Stimulated activated CD8-positive, alpha-beta memory T cell treated with anti-CD3 and anti-CD28 coated beads, Interleukin-7, amount 100 ng/mL, for 1 hour (primary cell): ENCODE measurements at places on chromosomes 4 and X.

DNA sequence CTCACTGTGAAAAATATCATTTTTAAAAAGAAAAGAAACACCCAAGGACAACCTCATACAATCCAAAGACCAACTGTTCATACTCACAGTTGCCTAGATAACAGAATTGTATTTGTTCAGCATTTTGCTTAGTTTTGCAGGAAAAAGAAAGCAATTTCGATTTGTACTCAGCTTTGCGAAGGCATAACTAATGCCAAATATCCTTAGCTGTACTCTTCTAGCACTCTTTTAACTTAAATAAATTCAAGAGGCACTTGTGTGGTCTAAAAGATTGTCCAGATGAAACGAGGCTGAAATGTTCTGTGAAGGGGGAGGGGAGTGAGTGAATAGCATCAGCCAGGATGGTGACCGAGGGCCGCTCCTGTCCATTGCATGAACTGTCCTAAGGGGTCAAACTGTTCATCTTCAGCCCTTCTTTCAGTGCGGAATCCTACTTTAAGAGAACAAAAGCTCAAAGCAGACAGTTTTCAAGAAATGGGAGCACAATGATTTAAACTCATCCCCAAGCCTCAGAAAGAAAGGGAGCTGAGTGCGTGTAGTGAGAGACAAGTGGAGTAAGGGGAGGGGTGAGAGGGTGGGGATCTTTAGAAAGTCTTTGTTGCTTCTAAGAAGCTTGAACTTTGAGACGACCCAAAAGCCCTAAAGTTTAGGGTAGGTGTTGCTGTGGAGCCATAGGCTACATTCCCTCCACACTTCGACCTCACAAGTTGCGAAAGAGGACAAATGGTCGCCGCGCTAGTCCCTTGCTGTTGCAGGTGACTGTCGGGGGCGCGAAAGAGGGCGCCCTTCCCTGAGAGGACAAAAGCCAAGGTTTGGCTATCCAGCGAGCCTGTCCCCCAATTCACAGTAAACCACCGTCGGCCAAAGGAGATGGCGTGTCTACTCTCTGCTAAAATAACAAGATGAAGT is 4.0 kb upstream of the NEUROG2 start:
- DNase-seq: no peak

GRCh38 chr4:130077275-130077674 is 981.3 kb downstream of the C4orf33 start:
- no peak for DNase-seq

DNA sequence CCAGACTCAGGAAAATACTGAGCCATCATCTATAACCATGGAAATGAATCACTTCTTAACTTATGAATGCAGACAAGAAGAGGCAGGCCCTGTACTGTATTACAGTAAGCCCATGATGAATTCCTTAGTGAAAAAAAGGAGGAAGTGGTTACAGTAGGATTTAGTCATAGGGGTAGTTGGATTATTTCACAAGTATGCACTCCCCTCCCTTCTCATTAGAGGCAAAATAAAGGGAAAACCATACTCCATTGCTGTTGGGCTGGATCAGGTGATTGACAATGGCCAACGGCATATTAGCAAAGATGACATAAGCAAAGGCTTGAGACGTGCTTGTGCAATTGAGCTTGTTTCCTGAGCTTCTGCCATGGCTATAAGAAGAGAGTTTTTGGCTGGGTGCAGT is 181.1 kb upstream of the PRPS2 start:
- no peak for DNase-seq

GRCh38 chr4:13656569-13657405 is 29.3 kb upstream of the BOD1L1 start:
- DNase-seq: peak; percentile 51

DNA sequence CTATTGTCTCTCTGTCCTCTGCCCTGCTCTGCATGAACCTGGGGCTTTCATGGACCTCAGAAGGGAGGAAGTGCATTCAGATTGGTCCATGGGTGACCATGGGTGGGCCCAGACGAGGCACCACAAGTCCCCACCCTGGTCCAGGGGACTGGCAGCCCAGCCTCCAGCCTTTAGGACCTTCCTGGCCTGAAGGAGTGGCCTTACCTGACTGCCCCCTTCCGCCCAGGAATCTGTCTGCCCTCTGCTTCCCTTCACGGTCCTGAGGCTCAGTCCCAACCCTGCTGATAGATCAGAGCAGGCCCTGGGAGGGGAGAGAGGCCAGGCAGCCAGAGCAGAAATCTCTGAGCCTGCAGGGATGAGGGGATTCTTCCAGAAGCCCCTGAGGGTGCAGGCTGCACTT is 455.4 kb downstream of the PCDH18 start:
- no peak for DNase-seq

DNA sequence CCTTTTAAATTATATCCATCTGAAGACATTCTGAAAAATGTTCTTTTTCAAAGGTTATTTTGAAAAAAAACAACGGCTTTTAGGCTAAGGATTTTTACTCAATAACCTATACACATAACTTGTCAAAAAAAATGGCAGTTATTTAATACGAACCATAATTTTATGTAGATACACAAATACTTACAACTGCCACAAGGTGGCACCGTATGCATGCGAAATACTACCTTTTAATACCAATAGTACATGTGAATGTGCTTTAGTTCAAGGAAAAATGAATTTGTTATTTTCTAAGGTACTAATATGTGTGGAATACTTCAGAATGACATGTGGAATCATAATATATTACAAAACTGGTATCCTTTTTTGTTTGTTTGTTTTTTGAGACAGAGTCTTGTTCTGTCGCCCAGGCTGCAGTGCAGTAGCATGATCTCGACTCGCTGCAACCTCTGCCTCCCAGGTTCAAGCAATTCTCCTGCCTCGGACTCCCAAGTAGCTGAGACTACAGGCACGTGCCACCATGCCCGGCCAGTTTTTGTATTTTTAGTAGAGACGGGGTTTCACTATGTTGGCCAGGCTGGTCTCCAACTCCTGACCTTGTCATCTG is 4.6 kb upstream of the MAD2L1 start:
- peak; percentile 1 for DNase-seq

DNA sequence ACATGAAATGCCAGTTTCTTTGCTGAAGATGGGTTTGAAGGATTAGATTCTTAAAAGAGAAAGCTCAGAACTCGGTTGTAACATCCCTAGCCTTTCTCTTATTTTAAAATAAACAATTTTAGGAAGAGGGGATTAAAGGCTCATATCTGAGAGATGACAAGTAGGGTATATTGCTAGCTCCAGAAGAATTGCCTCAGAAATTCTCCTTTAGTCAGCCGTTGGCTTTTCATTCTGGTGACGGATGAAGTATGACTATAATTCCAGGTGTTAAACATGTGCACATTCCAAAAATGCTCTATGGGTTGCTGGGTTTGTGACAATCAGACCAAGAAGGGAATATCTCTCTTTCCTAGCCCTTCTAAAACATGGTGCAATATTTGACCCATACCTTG is 17.8 kb downstream of the DKK2 start:
- no peak for DNase-seq

- DNase-seq: no peak
These were observed 176.3 kb upstream of the PITX2 start for GRCh38 chr4:110799211-110799610.

GRCh38 chr4:8461086-8461485 is 20.5 kb downstream of the TRMT44 start:
- no peak for DNase-seq

- no peak for DNase-seq
These were observed 87.1 kb upstream of the FAM9C start for GRCh38 chrX:13131396-13132137.

DNA sequence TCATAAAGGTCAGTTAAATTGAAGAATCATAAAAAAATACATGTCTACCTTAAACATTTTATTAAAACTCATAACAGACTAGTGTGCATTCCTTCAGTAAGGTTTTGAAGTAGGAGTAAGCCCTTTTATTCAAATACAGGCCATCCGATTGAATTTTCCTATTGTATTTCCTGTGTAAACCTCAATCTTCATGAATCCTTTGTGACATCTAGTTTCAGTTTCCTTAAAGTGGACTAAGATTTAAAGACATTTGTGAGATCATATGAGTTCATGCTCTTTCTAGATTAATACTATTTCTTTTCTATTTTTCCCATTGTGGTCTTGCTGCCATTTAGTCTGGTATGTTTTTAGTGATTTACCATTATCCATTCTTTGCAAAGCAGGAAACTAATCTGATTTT is 644.7 kb upstream of the BOD1L1 start:
- no peak for DNase-seq

GRCh38 chr4:71559957-71560571 is 221.2 kb downstream of the SLC4A4 start:
- DNase-seq: no peak

- no peak for DNase-seq
These were observed 347.8 kb downstream of the GRID2 start for GRCh38 chr4:92651536-92651935.

- DNase-seq: no peak
These were observed 19.4 kb downstream of the DRD5 start for GRCh38 chr4:9800848-9801247.

- no peak for DNase-seq
These were observed 279.8 kb upstream of the BOD1L1 start for GRCh38 chr4:13907255-13907751.

GRCh38 chrX:125627676-125628075 is 308.0 kb downstream of the TEX13C start:
- DNase-seq: no peak

GRCh38 chrX:65997978-65998717 is 41.7 kb downstream of the VSIG4 start:
- DNase-seq: no peak
